ENCODE measurements at places on chromosomes 13 and 19.

- DNase-seq: no peak
These were observed 27.3 kb downstream of the PTPRS start for GRCh38 chr19:5313307-5313706.

DNA sequence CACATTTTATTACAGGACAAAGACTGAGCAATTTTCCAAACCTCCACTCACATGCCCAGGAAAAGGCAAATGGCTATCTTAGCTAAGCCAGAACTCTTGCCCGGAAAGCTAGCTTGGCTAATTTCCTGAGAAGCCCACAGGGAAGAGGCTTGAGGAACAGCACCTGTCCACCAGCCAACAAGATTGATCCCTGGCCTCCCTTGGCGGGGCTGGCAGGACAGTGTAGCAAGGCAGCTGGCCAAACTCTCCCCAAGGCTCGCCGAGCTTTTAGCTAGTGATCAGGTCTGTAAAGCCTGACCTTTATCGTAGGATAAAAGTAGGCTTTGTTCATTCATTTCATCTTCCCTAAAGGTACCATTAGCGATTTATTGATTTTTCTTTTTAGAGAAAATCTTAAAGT is 101.4 kb downstream of the UQCRFS1 start:
- DNase-seq: no peak

- no peak for DNase-seq
These were observed 194.1 kb downstream of the NUFIP1 start for GRCh38 chr13:44795176-44795575.

DNA sequence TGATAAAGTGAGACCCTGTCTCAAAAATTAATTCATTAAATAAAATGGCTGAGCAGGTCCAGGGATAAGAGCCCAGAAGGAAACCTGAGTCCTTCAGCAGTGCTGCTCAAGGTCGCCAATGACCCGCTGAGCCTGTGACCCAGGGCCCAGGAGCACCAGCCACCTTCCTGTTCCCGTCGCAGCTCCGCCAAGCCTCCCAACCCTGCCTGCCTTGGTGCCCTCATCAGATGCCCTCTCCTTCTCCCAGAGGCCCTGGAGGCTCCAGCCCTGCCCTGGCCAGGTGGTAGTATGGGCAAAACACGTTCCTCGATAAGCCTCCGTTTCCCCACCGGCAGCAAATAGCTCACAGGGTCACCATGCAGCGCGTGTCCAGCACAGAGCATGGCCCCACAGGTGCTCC is 2.6 kb downstream of the REXO1 start:
- no peak for DNase-seq

DNA sequence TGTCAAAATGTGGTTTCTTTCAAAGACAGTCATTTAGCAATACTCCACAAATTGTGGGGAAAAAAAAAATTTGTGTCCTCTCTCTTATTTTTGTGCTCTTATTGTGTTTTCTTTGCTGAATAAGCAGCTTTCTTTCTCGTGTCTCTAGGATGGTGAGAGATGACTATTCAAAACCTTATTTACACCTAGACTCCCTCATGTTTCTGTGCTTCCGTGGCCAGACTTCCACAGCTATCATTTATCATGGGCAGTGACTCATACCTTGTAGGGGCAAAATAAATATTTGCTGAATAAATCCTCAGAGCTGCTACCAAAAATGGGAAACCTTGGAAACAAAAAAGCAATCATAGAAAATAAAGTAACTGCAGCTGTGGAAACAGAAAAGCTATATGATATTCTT is 204.9 kb upstream of the MIR17HG start:
- DNase-seq: no peak

DNA sequence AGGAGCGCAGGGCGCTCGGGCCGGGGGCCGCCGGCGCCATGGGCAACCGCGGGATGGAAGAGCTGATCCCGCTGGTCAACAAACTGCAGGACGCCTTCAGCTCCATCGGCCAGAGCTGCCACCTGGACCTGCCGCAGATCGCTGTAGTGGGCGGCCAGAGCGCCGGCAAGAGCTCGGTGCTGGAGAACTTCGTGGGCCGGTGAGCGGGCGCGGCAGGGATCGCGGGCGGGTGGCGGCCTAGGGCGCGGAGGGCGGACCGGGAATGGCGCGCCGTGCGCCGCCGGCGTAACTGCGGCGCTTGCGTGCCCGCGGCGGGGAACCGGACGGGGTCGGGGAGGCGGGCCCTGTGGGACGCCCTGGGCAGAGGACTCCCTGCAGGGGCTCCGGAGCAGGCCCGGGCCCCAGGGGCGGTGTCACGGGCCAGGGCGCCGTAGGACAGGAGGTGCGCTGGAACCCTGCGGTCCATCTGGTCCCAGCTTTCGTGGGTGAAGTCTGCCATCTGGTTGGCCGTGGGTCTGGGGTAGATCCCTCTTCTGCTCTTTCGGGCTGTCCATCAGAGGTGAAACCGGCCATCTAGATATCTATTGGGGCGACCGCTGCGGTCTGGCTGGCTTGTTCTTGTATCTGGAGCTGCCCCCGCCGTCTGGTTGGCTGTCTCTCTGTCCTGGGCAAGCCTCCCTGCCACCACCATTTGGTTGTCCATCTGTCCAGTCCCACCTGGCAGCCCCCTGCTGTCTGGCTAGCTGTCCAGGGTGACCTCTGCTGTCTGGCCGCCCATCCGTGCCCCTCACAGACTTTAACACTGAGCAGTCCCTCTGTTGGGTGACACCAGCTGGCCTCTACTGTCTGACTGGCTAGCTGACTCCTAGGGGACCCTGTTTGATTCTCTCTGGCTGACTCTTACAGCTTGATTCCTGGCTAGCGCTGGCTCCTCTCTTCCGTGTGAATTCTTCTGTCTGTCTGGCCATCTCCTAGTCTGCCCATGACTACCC is 622 bp downstream of the DNM2 start:
- DNase-seq: peak; percentile 44

DNA sequence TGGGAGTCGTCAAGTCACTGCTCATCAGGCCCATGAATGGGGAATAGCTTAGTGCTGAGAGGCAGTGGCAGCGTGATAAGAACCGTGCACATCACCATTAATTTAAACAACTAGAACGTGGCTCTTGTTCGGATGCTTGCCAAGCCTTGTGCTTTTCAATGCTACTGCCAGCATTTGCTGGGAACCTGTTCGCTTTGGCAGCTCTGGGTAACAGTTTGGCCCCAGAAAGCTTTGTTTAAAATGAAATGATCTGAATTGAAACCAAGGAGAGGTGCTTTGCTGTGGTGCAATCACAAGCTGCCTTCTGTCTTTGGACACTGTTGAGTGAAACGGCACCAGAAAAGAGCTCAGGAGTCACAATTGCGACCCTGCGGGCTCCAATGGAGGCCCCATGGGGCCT is 53.5 kb upstream of the OLFM4 start:
- no peak for DNase-seq

DNA sequence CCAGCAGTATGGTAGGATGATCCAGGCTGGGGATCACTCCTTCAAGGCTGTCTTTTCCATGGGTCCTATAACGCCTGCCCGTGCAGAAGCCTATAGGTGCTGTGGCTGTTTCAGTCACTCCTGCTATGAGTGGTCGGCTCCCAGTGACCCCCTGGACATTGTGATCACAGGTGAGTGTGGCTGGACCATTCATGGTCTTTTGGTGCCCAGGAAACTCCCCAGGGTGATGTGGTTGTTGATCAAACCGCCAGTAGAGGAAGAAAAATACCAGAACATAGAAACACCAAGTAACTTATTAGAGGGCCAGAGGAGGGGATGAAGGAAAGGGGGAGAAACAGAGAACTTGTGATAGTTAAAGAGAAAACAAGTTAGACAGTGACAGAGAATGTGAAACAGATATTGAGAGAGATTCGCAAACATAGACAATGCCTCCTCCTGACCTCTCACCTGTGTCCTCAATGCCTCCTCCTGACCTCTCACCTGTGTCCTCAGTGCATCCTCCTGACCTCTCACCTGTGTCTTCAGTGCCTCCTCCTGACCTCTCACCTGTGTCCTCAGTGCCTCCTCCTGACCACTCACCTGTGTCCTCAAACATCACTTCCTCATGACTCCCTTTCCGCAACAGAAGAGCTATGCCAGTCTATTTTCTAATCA is 19.4 kb downstream of the LAIR2 start:
- DNase-seq: no peak

GRCh38 chr13:51639171-51639570 is 54.9 kb downstream of the WDFY2 start:
- DNase-seq: no peak

DNA sequence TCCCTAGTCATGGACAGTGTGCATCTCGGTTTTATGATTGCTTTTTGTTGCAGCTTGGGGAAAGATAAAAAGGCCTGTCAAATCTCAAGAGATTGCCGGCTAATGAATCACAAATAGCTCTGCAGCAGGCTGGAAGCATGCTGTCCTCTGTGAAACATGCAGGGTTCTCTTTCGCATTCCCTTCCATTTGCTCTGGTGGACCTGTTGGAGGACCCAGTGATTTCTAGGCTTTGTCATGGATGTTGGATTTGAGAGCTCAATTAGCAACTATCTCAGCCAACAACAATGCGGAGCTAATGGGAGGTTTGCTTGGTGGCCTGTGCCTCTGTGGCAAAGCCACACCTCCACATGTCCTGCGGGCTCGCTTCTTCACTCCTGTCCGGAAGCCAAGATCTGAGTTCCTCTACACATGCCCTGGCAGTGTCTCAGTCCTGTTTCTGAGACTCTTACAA is 418.1 kb upstream of the ARGLU1 start:
- no peak for DNase-seq

GRCh38 chr13:27174766-27175455 is 3.3 kb upstream of the USP12 start:
- no peak for DNase-seq

DNA sequence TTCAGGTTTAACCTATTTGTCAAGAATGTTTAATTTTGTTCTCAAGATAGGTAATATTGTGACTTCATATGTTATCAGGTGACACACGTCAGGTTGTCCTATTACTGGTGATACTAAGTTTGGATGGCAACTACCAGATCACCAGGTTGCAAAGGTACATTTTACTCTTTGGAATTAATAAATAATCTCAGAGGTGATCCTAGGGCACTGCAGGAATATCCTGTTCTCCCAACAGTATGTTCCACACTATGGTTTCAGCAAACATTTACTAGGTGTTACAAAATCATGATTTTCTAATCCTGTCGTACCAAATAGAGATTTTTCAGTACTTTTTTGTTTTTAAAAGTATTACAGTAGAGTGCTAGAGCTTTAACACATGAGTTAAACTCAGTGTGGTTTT is 29.3 kb upstream of the MYCBP2 start:
- DNase-seq: no peak

DNA sequence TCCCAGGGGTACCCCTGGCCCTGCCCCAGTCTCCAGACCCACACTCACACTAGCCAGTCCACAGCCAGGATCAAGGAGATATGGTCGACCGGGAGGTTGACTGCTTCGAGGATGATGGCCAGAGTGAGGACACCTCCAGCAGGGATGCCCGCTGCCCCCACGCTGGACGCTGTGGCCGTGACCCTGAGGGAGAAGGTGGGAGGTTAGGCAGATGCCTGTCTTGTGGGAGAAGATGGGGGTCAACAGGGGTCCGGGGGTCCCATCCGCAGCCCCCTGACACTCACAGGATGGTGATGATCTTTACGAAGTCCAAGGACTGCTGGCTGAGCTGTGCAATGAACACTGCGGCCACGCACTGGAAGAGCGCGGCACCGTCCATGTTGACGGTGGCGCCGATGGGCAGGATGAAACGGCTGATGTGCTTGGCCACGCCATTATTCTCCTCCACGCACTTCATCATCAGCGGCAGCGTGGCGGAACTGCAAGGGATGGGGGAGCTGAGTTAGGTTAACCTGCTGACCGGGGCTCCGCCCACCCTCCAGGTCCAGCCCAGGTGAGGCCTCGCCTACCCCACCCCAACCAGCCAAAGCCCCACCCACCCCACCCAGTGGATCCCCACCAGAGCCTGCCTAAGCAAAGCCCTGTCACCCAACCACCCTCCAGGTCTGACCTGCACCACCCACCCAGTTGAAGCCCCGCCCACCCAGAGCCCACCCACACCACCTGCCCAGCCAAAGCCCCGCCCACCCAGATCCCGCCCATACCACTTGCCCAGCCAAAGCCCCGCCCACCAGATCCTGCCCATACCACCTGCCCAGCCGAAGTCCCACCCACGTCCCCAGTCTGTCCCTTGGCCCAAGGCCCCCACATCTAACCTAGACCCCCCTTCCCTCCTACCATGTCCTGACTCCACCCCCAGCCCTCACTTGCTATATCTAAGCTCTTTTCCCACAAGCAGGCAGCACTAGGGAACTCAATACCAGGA is 11.2 kb downstream of the SLC1A5 start:
- DNase-seq: no peak

GRCh38 chr13:76630629-76631230 is 255.5 kb downstream of the KCTD12 start:
- no peak for DNase-seq

GRCh38 chr13:43648733-43649132 is 138.0 kb downstream of the ENOX1 start:
- no peak for DNase-seq

DNA sequence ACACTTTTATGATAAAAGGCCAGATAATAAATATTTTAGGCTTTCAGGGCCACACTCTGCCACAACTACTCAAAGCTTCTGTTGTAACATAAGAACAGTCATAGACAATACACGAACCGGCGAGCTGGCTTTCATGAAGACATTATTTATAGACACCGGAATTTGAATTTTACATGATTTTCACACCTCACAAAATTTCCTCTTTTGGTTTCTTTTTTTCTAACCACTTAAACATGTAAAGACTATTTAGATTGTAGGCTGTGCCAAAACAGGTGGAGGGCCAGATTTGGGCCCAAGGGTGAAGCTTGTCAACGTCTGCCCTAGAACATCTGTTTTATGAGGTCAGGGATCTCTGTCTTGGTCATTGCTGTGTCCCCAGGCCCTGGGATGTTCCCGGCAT is 29.7 kb upstream of the FXYD3 start:
- no peak for DNase-seq

- DNase-seq: no peak
These were observed 171.8 kb downstream of the GPC6 start for GRCh38 chr13:93398167-93399035.

DNA sequence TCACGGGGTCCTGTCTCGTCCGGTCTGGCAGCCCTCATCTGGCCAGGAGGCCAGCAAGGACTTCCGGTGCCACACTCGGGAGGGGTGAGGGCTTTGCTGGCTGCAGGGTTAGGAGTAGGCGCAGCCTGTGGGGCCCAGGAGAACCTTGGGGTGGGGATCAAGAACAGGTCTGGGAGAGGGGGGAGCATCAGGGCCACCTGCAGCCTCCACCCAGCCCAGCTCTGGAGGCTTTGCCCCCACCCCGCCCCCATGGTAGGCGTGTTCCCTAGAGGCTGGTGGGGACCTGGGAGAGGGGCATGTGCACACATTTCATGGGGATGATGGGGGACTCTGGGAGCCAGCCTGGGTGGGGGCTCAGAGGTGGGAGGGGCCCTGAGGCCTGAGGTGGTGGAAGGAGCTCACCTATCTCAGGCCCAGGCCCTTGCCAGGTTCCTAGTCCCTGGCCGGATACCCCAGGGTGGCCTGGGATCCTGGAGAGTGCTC is 23.3 kb downstream of the WTIP start:
- DNase-seq: no peak

Measured in CD4-positive, alpha-beta T cell treated with Interleukin-17A for 1 hour (primary cell).